ENCODE measurements at places on chromosomes 7 and 10.

DNA sequence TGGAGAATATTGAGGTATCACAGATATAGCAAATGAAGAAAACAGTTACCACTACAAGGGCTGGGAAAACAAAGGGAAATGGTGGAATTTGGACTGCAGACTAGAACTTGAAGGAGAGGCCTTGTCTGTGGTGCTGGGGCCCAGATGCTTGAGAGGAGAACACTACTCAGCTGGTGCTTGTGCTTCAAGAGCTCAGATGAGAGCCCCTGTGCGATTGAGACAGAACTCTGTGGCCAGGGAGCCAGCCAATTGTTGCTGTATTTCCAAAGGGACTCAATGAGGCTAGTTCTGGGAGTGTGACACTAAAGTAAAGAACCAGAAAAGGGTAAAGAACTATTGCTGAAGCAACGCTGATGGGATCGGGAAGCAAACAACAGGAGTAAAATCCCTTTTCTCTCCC, 406.5 kb upstream of the SEMA3D start:
- DNase-seq, result no peak

GRCh38 chr7:33646891-33647391, 258.4 kb upstream of the BMPER start:
- DNase-seq, result no peak

DNA sequence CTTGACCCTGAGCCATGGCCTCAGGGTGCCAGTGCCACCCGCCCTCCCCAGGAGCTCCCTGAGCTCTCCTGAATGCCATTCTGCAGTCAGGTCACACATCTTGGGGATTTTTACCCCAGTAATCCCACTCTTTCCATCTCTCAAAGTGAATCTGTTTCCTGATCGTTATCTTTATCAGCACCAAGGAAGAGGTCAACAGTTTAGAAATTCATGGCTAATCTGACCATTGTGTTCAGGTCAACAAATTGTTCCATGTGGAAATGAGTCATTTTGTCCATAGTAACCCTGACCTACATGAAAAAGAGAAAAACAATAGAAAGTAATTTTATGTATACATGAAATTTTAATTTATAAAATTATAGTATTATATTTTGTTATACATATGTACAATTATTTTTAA, 28.8 kb upstream of the ZNF488 start:
- DNase-seq, result no peak

GRCh38 chr7:30177186-30177585, 42.4 kb downstream of the MTURN start:
- DNase-seq, result no peak

- no peak for DNase-seq
Measured at GRCh38 chr7:151188252-151188542, 1.1 kb upstream of the ASB10 start.

GRCh38 chr7:111541067-111541466, 21.2 kb downstream of the IMMP2L start:
- DNase-seq, result no peak

DNA sequence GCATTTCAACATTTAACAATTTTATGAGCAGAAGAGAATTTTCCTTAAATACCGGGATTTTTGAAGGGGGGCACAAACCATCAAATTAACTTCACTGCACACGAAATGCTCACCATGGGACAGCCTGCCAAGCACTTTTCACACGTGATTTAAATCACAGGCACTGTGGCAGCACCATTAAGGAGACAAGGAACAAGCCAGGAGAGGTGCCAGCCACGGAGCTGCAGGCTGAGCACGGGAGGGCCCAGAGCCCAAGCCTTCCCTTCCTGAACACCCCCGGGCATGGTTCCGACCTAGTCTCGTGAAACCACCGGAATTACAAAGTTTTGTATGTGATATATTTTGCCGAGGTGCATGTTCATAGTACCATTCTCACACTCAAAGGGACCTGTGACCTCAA, 13.4 kb downstream of the PITRM1 start:
- no peak for DNase-seq

GRCh38 chr10:80453056-80453841, 861 bp upstream of the TSPAN14 start:
- no peak for DNase-seq

DNA sequence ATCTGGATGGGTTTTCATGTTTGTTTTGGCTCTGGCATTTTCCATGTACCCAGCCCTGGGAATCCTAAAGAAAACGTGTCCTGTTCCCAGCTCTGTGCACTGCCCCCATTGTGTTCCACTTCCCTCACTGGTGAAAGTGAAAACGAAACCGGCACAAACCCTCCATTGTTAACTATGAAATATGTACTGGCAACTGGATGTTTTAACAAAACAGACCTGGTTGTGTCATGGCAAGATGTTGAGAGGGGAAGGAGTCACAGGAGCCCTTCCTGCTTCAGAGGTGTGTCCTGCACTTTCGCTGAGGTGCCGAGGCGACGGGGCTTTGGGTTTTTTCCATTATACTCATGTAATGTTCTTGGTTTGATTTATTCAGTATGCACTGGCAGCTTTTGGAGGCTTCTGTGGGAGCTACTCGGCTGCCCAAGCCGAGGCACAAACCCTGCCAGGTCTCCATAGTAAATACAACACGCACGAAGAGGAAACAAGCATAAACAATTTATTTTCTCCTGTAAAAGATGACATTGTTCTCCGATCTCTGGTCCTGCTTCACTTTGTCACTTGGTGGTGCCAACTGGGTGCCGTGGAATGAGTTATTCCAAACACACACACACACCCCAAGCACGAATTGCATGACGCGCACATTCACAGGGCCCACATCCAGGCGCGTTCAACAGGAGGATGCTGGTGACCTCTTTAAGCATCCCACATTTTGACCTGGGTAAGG, 118.2 kb downstream of the CDK6 start:
- DNase-seq, result no peak

GRCh38 chr7:88218836-88219605, 817 bp downstream of the SRI start:
- no peak for DNase-seq

DNA sequence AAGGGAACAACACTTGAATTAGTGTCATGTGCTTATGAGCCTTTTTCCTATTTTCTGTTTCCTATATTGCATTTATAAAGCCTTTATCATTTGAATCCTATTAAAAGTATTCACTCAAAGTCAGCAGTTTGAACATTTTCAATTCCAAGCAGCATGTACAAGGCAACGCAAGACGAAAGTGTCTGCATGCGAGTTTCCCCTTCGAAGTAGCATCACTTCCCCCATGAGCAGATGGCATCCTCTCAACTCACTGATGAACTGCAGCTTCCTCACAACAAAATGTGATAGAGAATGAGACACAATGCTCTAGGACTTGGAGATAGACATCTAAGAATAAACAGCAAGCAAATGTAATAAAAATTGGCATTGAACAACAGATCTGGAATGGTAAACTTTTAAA, 270.7 kb downstream of the PRPF18 start:
- DNase-seq, result no peak

- no peak for DNase-seq
Measured at GRCh38 chr10:128386816-128387604, 260.8 kb upstream of the MKI67 start.

GRCh38 chr7:158772916-158773315, 56.4 kb downstream of the ESYT2 start:
- no peak for DNase-seq

DNA sequence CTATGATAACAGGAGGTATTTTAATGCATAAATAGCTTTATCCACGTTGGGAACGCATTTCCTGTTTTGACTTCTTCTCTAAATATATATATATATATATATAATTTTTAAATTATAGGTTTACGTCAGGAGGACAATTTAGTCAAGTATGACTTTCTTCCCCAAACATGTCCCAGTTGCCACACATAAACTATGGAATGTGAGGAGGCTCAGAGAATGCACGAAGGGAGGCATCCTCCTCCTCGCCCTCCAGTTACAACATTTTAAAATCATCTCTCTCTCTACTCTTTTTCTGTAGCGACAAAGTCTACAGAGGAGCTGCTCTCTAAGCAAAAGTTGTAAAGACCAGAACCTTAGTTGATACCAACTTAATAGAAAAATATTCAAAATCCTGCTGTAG, 106.9 kb upstream of the LYZL1 start:
- DNase-seq, result no peak

DNA sequence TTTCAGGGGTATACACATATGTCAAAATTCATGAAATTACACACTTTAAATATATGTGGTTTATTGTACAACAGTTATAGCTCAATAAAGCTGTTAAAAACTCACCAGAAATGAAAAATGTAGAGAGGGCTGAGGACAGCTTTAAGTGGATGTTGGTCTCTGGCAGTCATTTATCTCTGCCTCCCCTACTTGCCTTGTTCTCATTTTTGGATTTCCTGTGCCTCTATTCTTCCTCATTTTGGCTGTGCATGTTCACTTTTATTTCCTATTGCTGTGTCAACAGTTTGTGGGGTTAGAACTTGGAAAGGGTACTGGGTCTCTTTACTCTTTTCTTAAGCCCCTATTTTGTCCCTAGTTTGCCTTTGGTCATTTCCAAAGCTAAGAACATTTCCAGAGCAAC, 18.6 kb upstream of the MEST start:
- DNase-seq, result no peak

- no peak for DNase-seq
Measured at GRCh38 chr10:12954866-12955265, 46.6 kb downstream of the CCDC3 start.

DNA sequence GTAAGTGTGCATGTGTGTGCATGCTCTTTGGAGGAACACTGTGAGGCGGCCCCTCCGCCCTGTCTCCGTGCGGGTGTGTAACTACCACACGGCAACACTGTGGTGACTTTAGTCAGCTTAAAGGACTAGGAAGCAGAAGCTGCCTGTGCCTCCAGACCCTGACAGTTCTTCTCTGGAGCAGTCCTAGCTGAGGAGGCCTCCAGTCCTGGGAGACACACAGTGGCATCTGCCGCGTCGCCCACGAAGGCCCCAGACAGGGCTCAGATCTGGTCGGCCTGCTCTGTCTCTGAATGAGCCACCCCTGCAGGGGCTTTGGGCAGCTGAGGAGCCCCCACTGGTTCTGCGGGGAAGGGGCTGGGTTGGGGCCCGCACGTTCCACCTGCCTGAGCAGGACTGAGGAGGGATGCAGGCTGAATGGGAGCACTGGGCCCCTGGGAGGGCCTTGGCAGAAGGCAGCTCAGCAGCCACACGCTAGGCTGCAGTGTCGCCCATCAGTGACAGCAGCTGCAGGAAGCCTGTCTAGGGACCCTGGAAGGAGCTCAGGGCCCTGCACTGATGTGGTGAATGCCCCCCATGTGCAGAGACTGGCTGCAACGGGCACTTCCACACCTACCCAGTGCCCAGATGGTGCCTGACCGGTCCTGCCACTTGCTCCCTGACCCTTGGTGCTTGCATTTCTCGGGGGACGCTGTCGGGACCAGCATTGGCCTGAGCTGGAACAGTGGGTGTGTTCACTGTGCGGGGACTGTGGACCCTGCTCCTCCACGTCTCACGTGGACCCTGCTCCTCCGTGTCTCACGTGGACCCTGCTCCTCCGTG, 27.3 kb upstream of the KNDC1 start:
- DNase-seq, result no peak

- DNase-seq, result no peak
Measured at GRCh38 chr7:150903606-150904005, 51.3 kb downstream of the AOC1 start.

DNA sequence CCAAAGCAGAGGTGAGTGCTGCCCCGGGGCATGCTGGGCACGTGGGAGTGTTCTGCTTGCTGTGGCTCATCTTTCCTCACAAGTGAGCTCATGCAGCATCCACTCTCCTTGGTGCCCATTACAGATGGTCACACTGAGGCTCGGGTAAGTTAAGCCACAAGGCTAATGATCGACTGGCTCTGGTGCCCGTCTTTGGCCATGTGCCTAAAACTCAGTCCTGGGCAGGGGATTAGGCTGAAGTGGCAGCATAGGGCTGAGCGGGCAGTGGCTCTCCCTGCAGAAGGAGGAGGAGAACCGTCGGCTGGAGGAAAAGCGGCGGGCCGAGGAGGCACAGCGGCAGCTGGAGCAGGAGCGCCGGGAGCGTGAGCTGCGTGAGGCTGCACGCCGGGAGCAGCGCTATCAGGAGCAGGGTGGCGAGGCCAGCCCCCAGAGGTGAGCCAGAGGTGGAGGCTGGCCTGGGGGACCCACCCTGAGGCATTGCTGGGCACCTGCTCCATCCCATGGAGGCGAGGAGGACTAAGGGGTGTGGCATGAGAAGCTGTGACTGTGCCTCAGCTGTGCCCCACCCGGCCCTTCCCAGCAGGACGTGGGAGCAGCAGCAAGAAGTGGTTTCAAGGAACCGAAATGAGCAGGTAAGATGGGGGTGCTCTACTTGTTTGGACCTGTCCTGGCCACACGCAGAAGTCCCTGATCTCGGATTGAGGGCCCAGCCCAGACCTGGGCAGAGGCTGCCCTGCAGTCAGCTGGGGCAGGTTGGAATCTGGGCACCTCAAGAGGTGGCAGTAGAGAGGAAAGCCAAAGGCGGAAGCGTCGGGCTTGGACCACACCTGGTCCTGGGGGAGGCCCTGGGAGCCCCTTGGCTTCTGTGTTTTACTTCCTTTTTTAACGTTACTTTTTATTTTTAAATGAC, 7.3 kb downstream of the PGAM2 start:
- DNase-seq, result no peak

- no peak for DNase-seq
Measured at GRCh38 chr10:66931949-66932343, 6.1 kb downstream of the LRRTM3 start.

- DNase-seq, result no peak
Measured at GRCh38 chr10:57844387-57844998, 423.2 kb downstream of the IPMK start.

DNA sequence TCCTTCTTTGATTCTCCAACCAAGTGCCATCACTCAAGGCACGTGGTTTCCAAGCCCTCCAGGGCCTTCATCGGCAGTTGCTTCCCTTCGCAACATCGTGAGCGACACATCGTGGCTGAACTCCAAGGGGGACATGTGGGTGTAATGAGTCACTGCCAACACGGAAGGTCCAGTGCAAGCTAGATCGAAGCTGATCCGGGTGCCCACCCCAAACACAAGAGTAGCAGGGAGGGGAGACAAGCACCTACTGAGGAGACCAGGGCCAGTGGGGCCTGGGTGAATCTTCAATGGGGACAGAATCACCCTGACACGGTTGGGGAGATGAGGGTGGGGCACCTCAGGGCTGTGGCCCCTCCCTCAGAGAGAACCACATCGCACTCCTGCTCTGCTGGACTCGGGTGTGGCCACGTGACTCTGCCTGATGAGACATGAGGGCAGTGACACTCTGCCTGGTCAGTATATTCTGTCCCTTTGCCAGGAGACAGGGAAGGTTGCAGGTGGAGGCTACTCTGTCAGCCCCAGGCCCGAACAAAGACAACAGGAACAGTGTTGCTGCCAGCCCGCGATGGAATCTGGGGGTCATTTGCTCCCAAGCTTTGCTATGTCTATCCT, 36.8 kb upstream of the HSPA12A start:
- no peak for DNase-seq

- no peak for DNase-seq
Measured at GRCh38 chr10:1412531-1413189, 324.7 kb downstream of the ADARB2 start.

- DNase-seq, result no peak
Measured at GRCh38 chr7:102096706-102097427, 189.8 kb upstream of the SH2B2 start.

DNA sequence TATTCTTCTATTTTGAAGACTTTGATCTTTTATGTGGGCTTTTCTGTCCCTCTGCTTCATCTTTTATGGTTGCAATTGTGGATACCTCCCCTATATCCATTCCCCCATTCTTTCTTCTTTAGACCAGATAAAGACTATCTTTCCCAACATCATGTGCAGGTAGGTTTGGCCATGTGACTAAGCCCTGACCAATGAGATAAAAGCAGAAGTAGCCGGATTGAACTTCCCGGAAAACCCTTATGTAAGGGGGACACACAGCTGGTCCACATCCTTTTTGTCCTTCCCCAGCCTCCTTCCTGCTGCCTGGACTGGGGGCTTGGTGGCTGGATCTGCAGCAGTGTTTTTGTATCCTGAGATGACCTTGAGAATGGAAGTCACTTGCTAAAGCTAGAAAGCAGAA, 33.5 kb upstream of the EXOC6 start:
- no peak for DNase-seq

Measured in stimulated activated CD4-positive, alpha-beta T cell treated with anti-CD3 and anti-CD28 coated beads, Interleukin-1b, Interleukin-23, amount 100 ng/mL, for 1 hour (primary cell).